ENCODE measurements at places on chromosomes 1 and 21.

DNA sequence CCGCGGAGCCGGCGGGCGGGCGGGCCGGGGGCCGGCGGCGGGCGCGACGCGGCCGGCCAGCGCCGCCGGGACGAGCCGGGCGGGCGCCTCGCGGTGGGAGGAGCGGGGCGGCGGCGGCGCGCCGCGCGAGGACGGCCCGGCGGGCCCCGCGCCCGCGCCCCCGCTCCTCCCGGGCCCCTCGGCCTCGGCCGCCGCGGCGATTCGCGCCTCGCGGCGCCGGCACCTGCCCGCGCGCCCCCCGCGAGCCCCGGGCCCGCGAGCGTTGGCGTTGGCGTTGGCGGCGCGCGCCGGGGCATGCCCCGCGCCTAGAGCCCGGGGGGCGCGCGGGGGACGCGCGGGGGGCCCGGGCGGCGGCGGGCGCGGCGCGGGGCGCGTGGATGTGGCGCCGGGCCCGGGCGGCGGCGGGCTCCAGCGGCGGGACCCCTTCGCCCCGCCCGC, at the start of gene SKI:
TSS of gene SKI (plus strand) at position 163 of the 438 bp plus-strand sequence. CDS start 448 bp downstream, outside the sequence.
- no peak for DNase-seq

- DNase-seq, result no peak
Measured at GRCh38 chr1:155093911-155094621, 15.4 kb downstream of the EFNA3 start.

DNA sequence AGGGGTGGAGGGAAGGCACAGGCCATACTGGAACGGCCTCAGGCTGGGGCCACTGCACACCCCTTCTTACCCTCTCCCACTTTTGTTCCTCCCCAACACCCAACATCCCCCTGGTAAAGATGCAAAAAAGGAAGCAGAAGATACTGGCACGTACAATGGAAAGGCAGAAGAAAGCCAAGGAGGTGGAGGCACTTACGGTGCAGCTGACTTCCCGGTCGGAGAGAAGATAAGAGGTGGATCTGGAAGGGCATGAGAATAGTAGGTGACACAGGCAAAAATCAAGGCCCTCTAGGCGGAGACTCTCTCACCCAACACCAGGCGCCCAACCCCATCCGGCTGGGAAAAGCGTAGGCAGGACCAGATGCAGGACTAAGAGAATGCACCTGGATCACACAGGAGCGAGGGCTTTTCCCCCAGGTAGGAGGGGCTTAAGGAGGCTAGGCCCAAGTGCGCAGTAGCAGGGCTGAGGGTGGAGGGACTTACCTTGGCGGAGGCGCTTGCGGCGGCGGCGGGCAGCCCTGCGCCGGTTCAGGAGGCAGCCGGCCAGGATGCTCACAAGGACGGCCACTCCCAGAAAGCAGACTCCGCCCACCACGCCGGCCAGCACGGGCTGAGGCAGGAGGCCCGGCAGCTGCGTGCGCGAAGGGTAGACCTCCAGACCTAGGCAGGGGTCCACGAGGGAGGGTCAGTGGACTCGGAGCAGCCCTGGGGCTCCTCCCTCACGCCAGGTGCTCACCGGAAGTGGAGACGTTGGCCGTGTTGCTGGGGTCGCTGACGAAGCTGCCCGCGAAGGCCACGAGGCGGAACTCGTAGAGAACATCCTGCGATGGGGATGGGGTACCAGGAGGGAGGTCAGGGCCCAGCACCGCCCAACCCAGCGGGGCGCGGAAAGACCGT, 4.1 kb upstream of the TAGLN2 start:
- DNase-seq, result no peak

- no peak for DNase-seq
Measured at GRCh38 chr1:168672278-168672677, 56.7 kb downstream of the DPT start.

DNA sequence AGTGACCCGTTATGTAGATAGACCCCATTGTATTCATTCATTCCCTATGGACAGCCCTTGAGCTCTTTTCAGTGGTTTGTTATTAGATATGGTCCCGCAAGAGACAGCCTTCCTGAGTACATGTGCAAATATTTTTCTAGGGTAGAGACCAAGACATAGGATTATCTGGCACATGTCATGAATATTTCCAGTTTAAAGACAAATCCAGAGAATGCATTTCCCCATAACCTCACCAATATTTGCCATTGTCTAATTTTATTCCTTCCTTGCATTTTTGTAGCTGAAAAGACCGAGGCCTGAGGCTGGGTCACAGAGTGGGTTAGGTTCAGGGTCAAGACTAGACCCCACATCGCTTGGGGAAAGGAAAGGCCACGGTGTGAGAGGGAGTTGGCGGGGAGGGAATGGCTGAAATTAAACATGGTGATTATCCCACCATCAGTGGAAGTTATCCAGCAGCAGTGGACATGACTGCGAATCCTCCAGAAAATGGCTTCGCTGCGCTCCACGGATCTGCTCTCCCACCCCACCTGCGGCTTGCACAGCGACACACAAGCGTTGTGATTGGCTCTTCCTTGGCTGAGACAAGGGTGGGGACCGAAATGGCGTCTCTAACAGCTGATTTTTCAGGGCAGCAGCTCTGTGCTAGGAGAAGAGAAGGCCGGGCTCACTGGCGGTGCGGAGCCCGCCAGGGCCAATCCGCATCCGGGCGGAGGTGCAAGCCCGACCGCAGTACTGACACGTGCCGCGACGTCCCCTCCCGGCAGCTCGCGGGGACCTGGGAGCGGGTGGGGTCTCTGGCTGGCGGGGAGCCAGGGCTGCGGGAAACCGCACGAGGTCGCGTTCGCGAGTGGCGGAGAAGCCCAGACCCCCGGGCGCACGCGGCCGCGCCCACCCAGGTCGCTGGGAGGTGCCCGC, 16.1 kb upstream of the STMN1 start:
- peak; percentile 29 for DNase-seq

DNA sequence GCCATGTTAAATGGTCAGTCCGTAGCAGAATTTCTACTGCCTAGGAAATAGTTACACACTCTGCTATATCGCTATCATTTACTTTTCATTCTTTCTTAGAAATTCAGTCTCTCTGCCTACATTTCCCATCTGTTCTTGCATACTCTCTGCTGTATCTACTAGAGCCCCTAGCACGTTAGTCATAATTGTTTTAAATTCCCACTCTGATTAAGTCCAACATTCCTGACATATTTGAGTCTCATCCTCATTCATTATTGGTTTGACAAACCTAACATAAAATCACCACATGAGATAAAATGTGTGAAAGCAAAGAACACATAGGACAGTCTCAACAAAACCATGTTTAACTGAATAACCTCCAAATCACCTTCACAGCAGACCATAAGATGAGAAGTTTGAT, 513.6 kb downstream of the PLPP3 start:
- no peak for DNase-seq

Data from activated effector memory CD4-positive, alpha-beta T cell treated with Interleukin-2 at 50 U/mL for 16 hours (primary cell).